ENCODE measurements at places on chromosomes 13 and 19.

- peak; percentile 35 for DNase-seq
Observed at GRCh38 chr19:17337675-17338432, 501 bp downstream of the GTPBP3 start.

DNA sequence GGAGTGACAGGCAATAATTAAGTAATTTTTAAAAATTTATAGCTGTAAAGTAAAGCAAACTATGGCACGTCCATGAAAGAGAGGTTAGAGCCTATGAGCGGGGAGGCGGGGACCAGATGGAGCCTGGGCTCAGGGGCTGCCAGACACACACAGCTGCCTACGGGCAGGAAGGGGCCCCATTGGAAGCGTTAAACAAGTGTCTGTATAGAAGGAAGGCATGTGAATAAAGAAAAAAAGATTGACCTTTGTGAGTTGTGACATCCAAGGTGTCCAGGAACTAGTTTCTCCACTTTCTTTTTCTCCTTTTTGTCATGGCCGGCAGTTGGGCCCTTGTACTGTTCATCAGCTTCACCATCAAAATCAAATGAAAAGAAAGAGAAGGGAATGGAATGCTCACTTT lies 56.8 kb downstream of the LRCH1 start:
- DNase-seq = no peak

- DNase-seq = peak; percentile 54
Observed at GRCh38 chr19:55116232-55116858, 1.1 kb downstream of the PPP1R12C start.

DNA sequence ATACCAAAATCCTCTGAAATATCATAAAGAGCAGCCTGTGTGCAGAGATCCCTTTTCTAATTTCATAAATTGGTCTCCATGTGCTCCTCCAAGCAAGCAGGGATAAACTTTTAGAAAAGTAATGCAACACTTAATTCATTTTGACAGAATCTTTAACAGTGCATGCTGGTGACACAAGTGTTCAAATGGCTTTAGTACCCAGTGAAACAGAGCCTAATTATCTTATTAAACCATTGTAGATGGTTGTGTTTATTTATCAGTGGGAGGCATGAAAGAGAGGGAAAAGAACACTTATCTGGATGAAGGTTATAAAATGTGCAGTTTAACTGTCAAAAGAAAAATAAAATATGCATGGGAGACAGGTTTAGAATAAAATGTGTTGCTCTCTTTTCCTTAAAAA lies 945.0 kb upstream of the PCDH20 start:
- DNase-seq = no peak

DNA sequence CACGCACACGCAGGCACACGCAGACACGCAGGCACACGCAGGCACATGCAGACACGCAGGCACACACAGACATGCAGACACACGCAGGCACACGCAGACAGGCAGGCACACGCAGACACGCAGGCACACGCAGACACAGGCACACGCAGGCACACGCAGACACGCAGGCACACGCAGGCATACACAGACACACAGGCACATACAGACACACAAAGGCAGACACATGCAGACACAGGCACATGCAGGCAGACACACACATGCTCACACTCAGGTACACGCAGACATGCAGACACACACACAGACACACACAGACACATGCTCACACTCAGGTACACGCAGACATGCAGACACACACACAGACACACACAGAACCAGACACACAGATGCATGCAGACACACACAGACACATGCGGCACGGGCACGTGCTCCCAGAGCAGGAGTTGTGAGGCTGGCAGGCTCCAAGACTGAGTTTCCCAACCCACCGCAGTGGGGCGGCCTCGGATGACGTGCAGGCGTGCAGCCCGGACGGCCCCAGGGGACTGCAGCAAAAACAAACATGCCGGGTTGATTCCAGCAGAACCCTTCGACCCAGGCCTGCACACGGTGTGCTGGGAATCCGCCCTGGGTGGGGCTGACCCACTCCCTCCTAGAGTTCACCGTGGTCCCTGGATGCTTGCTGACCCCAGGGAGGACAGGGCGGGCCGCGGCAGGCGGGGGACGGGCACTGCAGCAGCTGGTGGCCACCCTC lies 100.0 kb downstream of the GADD45B start:
- no peak for DNase-seq

DNA sequence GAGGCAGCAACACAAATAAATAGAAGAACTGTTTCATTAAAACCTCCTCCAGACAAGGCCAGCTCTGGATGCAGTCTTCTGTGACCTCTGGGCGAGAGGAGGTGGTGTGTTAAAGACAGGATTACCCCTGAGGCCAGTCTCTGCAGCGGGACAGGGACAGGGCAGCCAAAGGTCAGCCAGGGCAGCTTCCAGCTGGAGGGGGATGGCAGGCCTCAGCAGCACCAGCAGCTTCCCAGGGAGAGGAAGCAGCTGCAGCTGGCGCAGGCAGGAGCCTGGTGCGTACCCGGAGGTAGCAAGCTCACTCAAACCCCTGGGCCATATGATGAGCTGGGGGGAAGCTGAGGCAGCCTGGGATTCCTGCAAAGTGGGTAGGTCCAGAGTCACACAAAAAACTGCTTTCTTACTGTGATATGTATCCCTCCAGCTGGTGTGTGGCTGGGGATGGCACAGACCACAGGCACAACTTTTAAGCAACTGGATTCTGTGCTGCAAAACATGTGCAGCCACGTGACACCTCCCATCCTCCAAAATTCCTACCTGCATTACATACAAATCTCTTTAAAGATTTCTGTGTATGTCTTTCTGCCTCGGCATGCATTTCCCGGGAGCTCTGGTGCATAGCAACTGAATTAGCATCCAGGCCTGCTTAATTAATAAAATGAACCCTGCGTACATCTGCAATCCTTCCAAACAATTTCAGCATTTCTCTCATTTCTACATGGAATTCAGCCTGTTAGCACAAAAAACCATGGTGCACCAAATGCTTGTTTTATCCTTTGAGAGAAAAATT lies 238.3 kb upstream of the MAB21L1 start:
- DNase-seq = no peak

DNA sequence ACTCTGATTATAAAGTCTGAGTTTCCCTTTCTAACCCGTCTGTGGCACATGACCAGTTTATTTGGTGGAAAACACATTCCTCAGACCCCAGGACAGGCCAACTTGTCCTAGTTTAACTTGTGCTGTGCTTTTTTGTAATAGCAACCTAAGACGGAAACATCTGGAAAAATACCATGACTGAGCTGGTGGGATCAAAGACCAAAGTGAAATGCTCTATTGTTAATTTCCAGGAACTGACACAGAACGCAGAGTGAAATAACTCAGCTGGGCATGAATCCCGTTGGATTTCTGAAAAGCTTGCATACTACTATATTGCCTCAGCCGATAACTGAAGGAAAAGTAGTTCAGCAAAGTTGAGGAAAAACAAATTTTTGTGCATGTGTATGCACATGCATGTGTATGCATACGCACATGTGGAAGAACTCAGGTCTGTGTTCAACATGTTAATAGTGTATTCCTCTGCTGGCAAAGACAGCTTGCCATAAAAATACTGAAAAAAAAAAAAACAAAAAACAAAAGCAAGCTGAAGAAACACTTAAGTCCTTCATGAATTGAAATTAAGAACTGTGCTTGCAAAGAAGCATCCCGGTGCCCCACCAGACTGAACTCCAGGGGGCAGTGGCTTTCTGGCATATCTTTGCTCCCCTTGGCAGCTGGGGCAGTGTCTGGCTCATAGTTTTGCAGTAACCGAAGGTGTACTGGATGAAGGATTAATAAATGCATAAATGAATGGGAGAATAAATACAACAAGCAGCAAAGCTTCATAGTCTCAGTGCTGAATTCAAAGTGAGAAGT lies 187.8 kb downstream of the LHFPL6 start:
- no peak for DNase-seq

GRCh38 chr13:39540929-39541605 lies 61.9 kb downstream of the LHFPL6 start:
- no peak for DNase-seq

- DNase-seq = no peak
Observed at GRCh38 chr19:40502081-40502480, 35.3 kb downstream of the SPTBN4 start.

- DNase-seq = no peak
Observed at GRCh38 chr13:62997696-62998095, 1582.0 kb upstream of the PCDH20 start.

DNA sequence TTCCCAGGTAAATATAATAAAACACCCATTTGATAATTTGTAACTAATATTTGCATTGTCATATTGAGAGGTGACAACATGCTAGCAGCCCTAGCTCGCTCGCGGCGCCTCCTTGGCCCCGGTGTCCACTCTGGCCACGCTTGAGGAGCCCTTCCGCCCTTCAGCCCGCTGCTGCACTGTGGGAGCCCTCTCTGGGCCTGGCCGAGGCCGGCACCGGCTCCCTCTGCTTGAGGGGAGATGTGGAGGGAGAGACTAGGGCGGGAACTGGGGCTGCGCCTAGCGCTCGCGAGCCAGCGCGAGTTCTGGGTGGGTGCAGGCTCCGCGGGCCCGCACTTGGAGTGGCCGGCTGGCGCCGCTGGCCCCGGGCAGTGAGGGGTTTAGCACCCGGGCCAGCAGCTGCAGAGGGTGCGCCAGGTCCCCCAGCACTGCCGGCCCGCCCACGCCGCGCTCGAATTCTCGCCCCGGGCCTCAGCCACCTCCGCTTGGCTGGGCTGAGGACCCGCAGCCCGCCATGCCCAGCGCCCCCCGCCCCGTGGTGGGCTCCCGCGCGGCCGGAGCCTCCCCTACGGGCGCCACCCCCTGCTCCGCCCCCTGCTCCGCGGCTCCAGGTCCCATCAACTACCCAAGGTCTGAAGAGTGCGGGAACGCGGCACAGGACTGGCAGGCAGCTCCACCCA lies 594.4 kb downstream of the SLITRK6 start:
- DNase-seq = no peak

DNA sequence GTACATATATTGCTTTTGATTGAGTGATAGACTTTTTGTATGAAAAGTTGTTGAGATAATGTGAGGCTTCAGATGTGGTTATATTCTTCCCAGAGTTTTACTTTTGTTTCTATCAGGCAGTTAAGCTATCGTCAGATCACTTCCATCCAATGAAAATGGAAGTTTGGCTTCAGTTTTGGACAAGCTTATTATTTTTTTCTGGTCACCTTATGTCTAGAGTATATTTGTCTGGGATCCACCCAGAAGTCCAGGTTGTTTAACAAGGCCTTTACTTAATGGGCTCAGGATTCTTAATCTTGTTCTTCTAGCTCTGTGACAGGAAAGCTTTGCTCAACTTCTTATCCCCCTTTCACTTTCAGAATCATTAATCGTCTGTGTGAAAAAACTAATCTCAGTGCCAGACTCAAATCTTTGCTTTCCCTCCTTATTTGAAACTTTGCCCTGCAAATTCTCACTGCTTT lies 150.9 kb downstream of the PDS5B start:
- DNase-seq = no peak

GRCh38 chr19:38792250-38793111 lies 3.5 kb downstream of the LGALS7B start:
- peak; percentile 34 for DNase-seq

- DNase-seq = peak; percentile 11
Observed at GRCh38 chr13:31038834-31039552, 106.5 kb downstream of the TEX26 start.

DNA sequence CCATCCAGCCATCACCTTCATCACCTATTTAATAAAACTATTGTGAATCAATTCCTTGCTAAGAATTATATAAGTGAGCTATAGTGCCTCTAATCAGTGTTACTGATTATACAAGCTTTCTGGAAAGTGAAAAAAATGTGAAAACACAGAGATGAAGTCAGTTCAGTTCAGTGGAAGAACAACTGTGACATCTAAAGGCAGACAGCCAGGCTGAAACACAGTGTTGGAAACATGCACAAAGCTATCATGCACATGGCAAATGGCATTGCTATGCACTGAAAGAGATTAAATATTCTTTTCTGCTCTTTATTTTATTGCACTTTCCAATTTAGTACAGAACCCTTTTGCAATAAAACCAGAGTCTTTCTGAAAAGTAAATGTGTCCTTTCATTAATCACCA lies 294.0 kb downstream of the RBM26 start:
- DNase-seq = no peak
